ENCODE measurements at places on chromosomes 13 and 19.
A peak's percentile ranks its signal among the peaks of the same experiment; 100 is the strongest.

DNA sequence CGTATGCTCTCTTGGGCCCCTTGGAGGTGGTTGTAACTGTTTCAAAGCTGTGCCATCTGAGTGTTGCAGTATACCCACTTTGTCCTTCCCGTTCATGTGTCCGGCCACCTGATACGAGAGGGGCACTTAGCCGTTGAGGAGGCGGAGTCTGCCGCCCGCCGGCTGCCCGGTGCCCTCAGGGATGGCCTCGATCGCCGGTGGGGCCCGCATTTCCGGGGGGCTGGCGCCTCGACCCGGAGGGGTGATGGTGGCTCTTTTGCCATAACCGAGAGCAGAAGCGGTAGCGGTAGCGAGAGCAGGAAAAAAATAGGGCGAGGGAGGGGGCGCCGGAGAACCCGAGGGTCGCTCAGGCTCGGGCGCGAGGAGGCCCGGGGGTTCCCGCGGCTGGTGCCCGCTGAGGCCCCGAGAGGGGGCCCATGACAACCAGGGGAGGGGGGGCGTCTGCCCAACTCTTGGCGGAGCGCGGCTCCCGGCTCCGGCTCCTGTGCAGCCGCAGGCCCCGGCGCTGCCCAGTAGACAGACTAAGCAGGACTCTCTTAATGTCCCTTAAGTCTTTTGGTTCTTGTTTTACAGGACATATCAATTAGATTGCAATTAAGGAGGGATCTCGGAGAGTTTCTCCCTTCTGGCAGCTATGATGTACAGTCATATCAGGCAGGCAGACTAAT is 342.7 kb upstream of the SGCG start:
- DNase-seq = peak; percentile 22

DNA sequence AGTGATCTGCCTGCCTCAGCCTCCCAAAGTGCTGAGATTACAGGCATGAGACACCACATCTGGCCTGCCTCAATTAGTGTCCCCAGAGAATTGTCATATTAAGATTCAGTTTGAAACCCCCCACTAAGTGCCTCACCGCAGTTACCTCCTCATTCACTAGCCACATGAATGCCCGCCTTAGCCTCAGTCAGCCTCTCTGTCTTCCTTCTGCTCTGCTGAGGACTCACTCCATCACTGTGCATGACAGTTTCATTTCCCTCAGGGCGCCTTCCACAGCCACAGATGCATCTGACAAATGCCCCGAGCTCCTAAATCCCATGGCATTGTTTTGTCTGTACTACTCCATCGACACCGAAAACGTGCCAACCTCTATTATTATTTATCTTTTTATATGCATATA is 23.3 kb downstream of the MIPEP start:
- no peak for DNase-seq

DNA sequence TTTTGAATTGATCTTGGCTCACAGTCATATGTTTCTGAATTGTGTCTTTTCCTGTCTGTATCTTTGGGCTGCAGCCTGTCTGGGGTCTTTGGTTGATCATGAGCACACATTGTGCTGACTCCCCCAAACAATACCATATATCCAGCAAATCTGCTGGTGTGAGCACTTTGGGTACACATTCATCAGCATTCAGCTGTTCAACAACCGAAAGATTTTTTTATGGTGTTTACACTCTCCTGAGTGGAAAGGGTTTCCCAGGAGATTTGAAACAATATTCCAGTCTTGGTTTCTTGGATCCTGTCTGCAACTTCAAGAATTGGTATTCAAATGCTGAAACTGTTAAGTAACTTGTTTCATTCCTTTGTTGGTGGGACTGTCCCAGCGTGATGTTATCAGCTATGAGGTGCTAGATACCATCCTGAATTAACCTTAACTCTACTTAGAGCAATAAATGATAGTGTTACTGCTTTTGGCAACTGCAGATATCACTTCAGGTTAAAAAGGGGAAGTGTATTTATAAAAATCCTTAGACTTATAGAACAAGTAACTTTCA is 78.4 kb upstream of the DIAPH3 start:
- no peak for DNase-seq

- DNase-seq = no peak
Measured at GRCh38 chr13:110399801-110400200, 92.7 kb downstream of the COL4A2 start.

- no peak for DNase-seq
Measured at GRCh38 chr13:106772006-106772601, 204.2 kb upstream of the ARGLU1 start.
